ENCODE measurements at places on chromosomes 5 and 9. TPM values are rescaled to one million over a fixed set of nuclear protein-coding genes. Genes with fewer than 3 reads are reported as not detected.

The MARCHF3 gene
- total RNA-seq: 22.5 TPM

The LCN9 gene
- not detected for total RNA-seq

The PPP3R2 gene
- total RNA-seq: not detected

The OGN gene
- total RNA-seq: not detected

The PCDHGA7 gene
- 4.3 TPM for total RNA-seq

The ST8SIA4 gene
- 3.0 TPM for total RNA-seq

The PFN3 gene
- not detected for total RNA-seq

The ACTL7B gene
- 0.14 TPM for total RNA-seq

The SAXO1 gene
- total RNA-seq: not detected

The GPR150 gene
- under 0.01 TPM for total RNA-seq

The PPP2R2B gene
- not detected for total RNA-seq

The OBP2A gene
- not detected for total RNA-seq

The C5orf46 gene
- total RNA-seq: not detected

The GCNT4 gene
- 1.1 TPM for total RNA-seq

The PRRX2 gene
- 0.14 TPM for total RNA-seq

The SLC6A19 gene
- not detected for total RNA-seq

The TRIP13 gene
- total RNA-seq: 1.5 TPM

The QRFP gene
- total RNA-seq: not detected

The MELK gene
- total RNA-seq: 57.0 TPM

The CDKN2A gene
- 16.9 TPM for total RNA-seq

The PCDHGB4 gene
- total RNA-seq: 28.2 TPM

The SHROOM1 gene
- 2.0 TPM for total RNA-seq

The DRD1 gene
- total RNA-seq: 0.44 TPM

The FAM200C gene
- 2.2 TPM for total RNA-seq

The IL5 gene
- not detected for total RNA-seq

The TTC16 gene
- total RNA-seq: not detected

The SLC6A7 gene
- under 0.01 TPM for total RNA-seq

The GPR151 gene
- total RNA-seq: not detected

The SLC22A5 gene
- total RNA-seq: 9.2 TPM

The PCDHA12 gene
- total RNA-seq: under 0.01 TPM

The BRD3OS gene
- 16.4 TPM for total RNA-seq

The SPATA31C1 gene
- total RNA-seq: not detected

The B4GALT7 gene
- total RNA-seq: 43.1 TPM

The NELFB gene
- total RNA-seq: 74.0 TPM

The GABRA1 gene
- total RNA-seq: not detected

The TRIM36 gene
- 1.8 TPM for total RNA-seq

The PHF24 gene
- not detected for total RNA-seq

The COL23A1 gene
- total RNA-seq: not detected

The SV2C gene
- total RNA-seq: not detected

The PCDHGA10 gene
- total RNA-seq: 14.0 TPM

The PCBD2 gene
- total RNA-seq: 4.2 TPM

The ABLIM3 gene
- 71.4 TPM for total RNA-seq

The OR1J2 gene
- not detected for total RNA-seq

The PCDHGB2 gene
- 2.2 TPM for total RNA-seq

The MRRF gene
- 45.7 TPM for total RNA-seq

The MARVELD2 gene
- 1.1 TPM for total RNA-seq

The GFI1B gene
- not detected for total RNA-seq

The TBC1D9B gene
- total RNA-seq: 63.5 TPM

The TMEM161B gene
- 12.3 TPM for total RNA-seq

The TNC gene
- 326 TPM for total RNA-seq

The SLC25A2 gene
- 0.44 TPM for total RNA-seq

The CKS2 gene
- 14.4 TPM for total RNA-seq

The TICAM2 gene
- 1.1 TPM for total RNA-seq

The NXNL2 gene
- total RNA-seq: 0.22 TPM

The IQGAP2 gene
- total RNA-seq: 1.4 TPM

The IRX2 gene
- total RNA-seq: not detected

The RGS7BP gene
- not detected for total RNA-seq

Measured in placental pericyte (primary cell).